ENCODE measurements at places on chromosomes 4 and X. TPM values are rescaled to one million over a fixed set of nuclear protein-coding genes. Genes with fewer than 3 reads are reported as not detected.

DNA sequence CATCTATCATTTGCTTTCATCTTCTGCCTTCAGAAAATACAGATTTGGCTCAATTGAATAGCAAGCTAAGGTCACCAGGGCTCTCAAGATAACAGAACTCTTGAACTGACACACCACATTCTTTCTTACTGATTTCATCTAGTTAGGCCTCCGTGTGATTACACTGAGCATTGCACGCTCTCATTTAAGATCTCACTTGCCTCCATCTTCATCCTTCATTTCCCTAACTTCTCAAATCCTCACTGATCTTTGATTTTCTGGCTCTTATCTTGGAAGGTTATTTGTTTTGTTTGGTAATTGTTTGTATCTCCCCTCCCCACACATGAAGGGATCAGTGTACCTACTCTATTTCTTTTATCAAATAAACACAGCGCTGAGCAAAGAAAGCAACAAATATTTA, 47.7 kb downstream of the MANBA start:
- peaks cover 3% of the 10 kb centered on the region for H3K36me3 ChIP-seq
- H3K27ac ChIP-seq, result no peak overlapping the region
- no peak for DNase-seq
- no peak overlapping the region for H3K4me3 ChIP-seq

The KCNIP4 gene
- total RNA-seq, result not detected

The TRIM75 gene
- total RNA-seq, result not detected

The XPNPEP2 gene
- 0.16 TPM for total RNA-seq

All from CD4-positive, alpha-beta T cell (primary cell).